ENCODE measurements at places on chromosomes 11 and 22.
A peak's percentile ranks its signal among the peaks of the same experiment; 100 is the strongest.

DNA sequence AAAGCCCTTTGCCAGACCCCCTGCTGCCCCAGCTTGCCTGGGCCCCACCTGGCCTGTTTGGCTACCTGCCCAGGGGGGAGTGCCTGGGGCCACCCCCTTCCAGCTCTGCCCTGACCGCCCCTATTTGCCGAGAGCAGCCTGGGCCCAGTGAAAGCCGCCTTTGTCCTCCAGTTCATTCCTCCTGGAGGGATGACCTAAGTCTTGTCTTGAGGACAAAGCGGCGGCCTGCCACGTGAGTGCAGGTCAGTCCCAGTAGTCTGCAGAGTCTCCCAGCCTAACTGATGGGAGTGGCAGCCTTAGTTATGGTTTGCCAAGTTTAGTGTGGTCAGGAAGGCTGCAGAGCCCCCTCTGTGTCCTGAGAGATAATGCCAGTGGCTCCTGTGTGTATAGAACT is 115.9 kb upstream of the CRYBB3 start:
- no peak for DNase-seq

- DNase-seq = no peak
Measured at GRCh38 chr11:113859665-113860064, 15.7 kb downstream of the USP28 start.

- peak; percentile 63 for DNase-seq
Measured at GRCh38 chr11:78802058-78802761, 227.5 kb upstream of the NARS2 start.

GRCh38 chr11:59272771-59273372 is 60.1 kb upstream of the MPEG1 start:
- no peak for DNase-seq

GRCh38 chr11:69658626-69659450 is 16.3 kb downstream of the LTO1 start:
- no peak for DNase-seq

DNA sequence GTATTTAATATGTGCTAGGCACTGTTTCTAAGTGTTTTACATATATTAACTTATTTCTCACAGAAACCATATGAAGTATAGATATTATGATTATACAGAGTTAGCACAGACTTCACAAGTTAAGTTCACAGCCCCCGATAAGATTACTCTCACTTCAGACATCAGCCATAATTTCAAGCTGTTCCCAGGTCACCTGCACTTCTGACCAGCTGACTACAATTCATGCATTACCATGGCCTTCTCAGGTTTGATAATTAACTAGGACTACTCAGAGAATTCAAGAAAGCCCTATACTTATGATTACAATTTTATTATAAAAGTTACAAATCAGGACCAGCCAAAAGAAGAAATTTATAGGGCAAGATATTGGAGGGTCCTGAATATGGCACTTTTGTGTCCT is 68.2 kb upstream of the RRM1 start:
- DNase-seq = no peak

DNA sequence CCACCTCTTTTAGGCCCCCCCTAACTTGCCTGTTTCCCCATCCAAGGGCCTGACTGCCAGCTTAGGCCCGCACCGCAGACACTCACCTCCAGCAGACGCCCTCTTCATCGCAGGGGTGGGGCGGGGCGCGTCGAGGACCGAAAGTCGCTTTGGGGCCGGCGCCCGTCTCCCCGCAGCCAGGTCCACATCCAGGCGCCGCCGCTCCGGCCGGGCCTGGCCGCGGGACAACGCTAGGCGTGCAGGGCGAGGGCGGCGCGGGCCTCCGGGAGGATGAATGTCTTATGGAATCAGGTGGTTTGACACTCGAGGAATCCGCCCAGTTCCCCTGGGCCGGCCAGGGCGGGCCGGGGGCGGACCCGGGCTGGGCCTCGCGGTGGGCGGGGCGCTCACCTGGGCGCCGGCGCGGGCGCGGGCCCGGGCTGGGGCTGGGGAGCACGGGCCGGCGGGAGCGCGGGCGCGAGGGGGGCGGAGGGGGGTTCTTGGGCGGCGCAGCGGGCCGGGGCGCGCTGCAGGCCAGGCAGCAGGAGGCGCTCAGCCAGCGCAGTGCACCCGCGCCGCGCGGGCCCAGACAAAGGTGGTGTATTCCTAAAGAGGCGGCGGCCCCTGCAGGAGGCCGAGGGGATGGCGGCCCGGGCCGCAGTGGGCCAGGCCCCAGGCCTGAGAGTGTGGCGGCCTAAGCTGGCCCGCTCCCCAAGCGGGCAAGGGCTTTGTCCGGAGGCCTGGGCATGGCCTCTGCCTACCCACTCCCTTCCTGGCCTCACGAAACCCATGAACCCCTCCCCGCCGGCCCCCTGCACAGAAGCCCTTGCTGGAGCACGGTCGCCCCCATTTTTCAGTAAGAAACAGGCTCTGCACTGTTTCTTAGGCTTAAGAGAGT is 177.6 kb downstream of the IGLL1 start:
- DNase-seq = peak; percentile 10

- no peak for DNase-seq
Measured at GRCh38 chr11:58165504-58166106, 23.3 kb upstream of the OR9Q2 start.

DNA sequence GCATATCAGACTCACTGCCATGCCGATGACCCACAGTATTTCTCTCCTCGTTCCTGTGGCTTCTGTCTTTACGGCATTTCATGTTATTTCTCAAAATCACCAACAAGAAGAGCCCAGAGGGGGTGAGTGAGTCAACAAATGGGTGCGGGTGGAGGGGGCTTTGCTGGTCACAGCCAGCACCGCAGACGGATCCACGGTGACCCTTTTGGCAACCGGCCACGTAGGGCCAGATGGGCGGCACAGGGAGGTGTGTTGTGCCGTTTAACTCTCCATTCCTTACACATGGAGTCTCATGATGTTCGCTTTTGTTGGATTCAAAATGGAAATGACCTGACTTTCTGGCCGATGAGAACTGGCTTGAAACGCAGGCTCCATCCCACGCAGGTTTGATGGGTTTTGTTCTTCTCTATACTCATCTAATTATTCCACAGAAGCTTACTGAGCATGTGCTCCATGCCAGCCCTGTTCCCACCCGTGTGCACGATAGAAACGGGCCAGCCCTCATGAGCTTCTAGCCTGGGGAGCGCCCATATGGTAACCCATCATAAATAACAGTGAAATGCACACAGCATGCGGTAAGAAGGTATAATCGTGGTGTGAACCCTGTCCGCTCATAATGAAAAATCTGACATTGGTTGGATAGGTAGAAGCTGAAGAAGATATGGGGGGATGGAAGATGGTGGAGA is 319.9 kb downstream of the BRD1 start:
- no peak for DNase-seq

DNA sequence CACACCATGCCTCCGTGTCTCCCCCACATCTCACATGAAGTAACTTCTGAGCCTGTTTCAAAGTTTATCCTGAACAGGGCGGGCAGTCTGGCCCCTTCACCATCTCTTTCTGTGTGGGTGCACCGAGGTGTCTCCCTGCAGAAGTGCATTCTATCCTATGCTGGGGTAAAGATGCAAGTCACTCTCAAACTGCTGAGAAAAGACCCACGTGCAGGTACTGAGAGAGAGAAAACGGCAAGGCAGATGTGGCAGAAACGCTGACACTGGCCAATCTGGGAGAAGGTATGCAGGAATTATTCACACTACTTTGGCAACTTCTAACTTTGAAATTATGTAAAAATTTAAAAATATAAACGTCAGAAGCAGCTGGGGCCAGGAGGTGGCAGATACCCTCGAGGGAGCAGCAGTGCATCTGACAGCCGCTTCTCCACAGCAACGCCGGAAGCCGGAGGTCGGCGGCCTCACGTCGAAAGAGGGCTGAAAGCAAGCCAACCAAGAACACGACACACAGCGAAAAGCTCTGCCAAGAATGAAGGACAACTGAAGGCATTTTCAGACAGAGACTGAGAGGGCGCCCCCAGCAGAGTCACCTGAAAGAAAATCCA is 34.2 kb upstream of the MOB2 start:
- no peak for DNase-seq

DNA sequence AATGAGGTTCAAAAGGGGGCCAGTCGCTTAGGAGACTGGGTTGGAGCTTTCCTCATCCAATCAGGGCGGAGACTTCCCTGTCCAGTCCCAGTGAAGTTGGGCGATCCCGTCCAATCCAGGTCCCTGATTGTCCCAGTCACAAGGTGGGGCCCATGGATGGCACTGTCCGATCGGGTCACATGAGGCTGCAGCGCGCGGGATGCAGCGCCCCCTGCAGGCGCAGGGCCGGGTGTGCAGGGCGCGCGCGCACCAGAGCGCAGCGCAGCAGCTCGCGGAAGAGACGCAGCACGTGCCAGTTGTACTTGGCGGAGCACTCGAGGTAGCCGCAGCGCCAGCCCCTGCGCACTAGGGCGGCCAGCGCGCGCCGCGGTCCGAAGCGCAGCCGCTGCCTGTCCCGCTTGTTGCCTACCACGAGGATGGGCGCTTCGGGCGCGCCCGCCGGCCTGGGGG is 2.3 kb downstream of the RASL10A start:
- peak; percentile 25 for DNase-seq

- DNase-seq = peak; percentile 22
Measured at GRCh38 chr22:40855979-40856512, 393 bp downstream of the ST13 start.

DNA sequence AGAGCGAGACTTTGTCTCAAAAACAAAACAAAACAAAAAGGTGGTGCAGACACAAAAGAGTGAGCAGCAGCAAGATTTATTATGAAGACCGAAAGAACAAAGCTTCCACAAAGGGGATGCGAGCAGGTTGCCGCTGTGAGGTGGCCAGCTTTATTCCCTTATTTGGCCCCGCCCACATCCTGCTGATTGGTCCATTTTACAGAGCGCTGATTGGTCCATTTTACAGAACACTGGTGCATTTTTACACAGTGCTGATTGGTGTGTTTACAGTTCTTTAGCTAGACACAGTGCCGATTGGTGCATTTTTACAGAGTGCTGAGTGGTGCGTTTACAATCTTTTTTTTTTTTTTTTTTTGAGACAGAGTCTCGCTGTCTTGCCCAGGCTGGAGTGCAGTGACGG is 77.4 kb downstream of the CECR2 start:
- DNase-seq = no peak

- peak; percentile 45 for DNase-seq
Measured at GRCh38 chr11:76768088-76768908, 14.9 kb upstream of the TSKU start.

GRCh38 chr22:44645531-44645930 is 56.5 kb upstream of the PRR5 start:
- no peak for DNase-seq

DNA sequence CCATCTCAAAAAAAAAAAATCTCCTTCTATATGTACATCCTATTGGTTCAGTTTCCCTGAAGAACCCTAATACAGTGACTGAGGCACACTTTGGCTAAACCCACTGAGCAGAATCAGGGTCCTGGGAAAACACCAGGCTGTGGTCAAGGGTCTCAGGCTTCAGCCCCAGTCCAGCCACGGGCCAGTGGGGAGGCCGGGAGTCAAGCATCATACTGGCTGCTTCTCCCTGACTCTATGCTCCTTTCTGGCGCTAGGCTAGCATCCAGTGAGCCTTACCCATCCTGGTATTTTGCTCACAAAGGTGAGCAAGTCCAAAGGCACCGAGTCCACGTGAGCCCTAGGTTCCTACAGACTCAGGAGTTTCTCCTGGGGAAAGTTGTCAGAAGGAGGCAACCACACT is 752.5 kb downstream of the BRD1 start:
- DNase-seq = no peak

DNA sequence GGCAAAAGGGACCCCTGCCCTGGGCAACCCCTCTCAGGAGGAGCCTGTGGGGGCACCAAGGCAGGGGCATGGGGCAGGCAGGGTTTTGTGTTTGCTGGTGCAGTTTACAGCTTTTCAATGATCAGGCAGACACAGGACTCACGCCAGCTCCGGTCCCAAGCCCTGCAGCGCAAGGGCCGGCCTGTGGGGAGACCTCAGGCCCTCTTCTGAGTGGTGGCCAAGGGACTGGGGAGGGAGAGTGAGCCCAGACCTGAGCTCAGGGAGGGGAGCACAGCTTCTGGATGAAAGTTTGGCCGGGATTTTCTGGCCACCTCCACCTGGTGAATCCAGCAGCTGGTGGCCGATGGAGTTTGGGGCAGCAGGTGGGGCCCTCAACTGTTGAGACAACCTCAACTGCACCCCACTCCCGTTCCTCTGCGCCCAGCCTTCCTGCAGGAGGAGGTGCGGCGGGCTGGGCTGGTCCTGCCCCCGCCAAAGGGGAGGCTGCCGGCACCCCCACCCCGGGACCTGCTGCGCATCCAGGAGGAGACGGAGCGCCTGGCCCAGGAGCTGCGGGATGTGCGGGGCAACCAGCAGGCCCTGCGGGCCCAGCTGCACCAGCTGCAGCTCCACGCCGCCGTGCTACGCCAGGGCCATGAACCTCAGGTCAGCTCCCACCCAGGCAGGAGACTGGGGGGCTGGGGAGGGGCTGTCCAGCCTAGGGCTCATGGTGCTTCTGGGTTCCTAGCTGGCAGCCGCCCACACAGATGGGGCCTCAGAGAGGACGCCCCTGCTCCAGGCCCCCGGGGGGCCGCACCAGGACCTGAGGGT is 3.6 kb downstream of the TCIRG1 start:
- DNase-seq = no peak

DNA sequence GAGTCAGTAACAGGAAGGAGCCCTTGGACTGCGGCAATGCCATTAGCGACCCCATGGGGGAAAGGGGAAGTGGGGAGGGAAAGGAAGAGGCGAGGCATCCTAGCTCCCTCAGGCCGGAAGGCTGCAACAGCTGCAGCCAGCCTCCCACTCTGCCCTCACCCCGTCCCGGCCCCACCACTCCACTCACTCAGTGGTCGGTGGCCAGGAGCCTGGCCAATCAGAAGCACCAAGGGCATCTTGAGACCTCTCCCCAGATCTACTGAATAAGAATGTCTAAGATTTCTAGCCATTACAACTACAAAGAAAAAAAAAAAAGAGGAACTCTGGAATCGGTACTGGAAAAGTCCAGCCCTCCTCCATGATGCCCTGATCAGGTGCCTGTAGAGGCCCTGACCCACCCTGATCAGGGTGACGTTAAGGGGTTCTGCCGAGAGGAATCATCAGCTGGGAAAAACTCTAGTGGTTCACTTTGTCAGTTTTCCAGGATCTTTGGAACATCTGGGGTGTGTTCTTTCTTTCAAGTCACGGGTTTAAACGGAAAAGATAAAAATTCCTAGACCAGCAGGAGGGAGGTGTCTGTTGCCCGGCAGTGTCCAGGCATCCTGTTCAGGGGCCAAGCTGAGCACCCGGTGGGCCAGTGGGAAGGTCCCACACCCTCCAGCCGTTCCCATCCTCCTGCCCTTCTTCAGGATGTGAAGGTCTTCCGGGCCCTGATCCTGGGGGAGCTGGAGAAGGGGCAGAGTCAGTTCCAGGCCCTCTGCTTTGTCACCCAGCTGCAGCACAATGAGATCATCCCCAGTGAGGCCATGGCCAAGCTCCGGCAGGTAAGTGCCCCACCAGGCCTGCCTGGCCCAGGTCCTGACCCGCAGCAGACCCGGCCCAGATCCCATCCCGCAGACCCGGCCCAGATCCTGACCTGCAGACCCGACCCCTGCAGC is 14.4 kb downstream of the OAF start:
- no peak for DNase-seq

All from AG10803 (cell line).